Stimulated activated CD4-positive, alpha-beta T cell treated with anti-CD3 and anti-CD28 coated beads, Interleukin-12 subunit alpha, Interleukin-12 subunit beta, amount 100 ng/mL, for 24 hours (primary cell): ENCODE measurements at places on chromosomes 2 and 18.
A peak's percentile ranks its signal among the peaks of the same experiment; 100 is the strongest.

DNA sequence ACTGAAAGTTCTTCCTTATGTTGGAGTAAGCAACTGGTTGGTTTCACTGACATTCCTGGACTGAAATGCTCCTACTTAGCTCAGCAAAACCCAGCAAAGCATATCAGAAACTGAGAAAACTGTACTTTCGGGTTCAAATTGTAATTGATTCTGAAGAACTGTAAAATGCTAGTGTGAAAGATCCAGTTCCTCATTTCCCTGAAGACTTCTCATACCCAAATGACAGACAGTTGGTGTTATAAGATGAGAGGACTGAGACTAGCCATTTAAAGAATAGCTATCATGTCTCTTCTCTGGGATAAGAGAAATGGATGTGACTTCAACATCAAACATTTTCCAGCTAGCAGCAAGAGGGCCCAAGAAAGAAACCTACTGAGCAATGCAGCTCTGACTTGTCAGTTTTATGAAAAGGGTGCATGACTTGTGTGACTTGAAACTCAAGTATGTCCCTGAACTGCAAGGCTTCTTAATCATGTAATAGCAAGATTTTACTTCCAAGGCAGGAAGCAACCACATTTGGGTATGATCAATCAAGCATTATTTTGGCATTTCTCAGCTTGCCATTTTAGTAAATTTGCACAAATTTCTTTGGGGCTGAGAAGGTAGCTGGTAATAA, 420.3 kb upstream of the MMADHC start:
- no peak for DNase-seq

GRCh38 chr2:167103028-167103756, 214.9 kb downstream of the XIRP2 start:
- no peak for DNase-seq

DNA sequence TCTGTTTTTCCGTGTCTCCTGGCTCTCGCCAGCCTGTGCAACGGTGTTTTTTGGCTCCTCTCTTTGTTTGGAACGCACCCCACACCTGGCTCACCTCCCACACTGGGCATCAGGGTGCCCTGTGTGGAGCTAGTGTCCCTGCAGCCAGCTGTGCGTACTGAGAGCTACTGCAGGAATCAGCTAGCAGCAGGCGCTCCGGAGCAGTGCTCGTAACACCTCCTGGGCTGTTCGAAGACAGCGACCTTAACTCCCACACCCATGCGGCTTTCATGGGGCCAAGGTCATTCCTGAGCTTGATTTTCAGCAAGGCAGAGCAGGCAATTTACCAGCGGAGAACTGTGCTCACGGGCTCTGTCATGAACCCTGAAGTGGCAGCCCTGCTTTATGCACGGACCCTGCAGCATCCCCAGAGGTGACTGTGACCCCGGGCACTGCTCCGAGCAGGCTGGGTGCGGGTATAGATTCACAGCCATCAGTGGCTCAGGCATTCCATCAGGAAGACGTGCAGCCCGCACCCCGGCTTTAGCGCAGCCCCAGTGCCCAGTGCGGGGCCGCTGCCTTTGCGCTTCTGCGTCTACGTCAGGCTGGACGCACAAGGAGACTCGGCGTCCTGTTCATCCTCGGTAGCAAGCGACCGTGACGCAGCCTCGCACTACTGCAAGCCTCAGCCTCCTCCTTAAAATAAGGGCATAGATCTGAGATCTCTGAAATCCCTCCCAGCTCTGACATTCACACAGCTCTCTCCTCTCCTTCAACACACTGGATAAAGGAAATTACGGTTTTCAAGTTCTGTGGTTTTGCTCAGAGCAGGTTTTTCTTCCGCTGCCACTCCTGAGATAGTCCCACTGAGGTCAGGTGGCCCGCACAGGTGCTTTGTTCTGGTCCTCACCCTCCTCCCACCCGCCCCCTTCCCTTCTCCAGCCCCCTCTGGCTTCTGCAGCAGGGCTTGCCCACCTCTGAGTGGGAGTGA, 58.2 kb downstream of the ADI1 start:
- no peak for DNase-seq

- no peak for DNase-seq
These were observed 102.2 kb downstream of the SOS1 start for GRCh38 chr2:39018638-39019037.

DNA sequence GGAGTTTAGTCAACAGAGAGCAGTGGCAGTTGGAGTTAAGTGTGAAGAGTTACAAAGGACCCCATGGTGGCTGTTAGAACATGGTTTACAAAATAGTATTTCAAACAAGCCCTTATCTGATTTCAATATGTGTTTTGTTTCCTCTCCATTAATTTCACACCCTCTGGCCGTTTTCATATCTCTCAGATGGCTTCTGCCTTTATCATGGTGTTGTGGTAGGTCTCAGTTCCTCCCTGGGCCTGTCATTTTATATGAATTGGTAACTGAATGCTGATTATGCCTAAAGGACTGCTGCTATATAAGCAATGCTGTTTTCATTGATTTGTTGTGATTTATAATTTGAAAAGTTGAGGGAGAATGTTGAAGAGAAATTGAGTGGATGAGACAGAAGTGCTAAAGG, 686.7 kb downstream of the NYAP2 start:
- DNase-seq: no peak

DNA sequence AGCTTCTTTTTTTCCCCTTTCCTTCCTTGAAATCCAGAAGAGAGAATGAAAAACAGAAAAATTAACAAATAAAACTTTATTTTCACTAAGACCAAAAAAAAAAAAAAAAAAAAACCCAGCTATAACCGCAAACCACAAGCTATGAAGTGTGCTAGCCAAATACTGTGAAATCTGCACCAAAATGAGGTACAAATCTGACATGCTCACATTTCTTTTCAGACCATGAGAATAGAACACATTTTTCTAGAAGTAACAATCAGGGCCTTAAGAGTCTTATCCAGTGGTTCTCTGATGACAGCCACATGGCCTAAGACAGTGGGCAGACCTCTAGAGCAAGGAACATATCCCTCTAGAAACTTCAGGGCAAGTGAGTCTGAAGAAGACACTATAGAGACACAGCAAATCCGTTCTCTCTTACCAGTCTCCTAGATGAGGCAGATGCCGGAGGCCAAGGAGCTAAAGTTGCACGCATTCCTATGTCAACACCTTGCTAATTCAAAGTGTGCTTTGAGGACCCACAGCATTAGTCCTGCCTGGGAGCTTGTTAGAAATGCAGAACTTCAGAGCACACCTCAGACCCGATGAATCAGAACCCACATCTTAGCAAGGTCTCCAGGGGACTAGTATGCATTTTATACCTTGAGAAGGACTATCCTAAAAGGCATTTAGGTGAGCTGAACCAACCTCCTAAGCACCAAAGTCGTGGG, 317.1 kb downstream of the MYCN start:
- no peak for DNase-seq

GRCh38 chr2:8329660-8330622, 351.9 kb upstream of the ID2 start:
- DNase-seq: no peak

DNA sequence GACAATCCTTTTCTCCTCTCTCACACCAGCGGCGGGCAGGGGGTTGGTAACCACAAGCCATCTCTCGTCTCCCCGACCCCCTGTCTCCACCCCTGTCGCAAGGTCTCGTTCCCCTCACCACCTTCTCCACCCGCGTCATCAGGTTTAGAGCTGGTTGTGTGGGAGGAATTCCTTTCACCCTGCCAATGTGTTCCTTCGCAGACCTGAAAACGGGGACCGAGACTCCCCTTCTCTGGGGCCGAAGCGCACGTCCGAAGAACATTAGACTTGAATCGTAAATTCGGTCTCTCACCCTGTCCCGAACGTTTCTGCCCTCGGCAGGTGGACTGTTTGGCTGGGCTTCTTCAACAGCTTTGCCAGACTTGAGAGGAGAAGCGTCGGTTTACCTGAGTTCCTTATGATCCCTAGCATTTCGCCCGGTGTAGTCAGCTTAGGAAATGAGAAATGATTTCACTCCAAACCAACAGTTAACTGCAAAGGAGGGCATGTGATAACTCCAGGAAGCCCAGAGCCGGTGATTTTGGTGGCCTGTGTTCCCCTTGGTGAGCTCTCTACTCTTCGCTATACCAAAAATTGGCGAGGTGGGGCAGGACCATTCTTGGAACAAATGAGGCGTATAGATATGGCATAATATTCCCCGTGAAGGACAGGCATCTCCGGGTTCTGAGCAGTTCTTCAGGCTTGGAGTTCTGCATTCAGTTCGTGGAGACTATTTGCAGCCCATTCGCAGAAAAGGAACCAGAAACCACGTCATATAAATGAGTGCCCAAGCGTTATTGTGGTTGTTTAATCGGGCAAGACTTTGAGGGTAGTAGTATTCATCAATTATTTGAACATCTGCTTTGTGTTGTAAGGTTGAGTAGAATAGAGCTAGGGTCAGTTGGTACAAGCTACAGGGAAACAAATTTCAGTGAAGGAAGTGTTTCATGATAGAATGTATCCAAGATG, 694 bp downstream of the CFAP36 start:
- peak; percentile 28 for DNase-seq

- DNase-seq: peak; percentile 61
These were observed 571 bp downstream of the YWHAQ start for GRCh38 chr2:9630117-9630735.

GRCh38 chr2:234304950-234305349, 191.9 kb downstream of the ARL4C start:
- no peak for DNase-seq

GRCh38 chr2:222900354-222900753, 39.5 kb downstream of the ACSL3 start:
- no peak for DNase-seq

- no peak for DNase-seq
These were observed 520.3 kb downstream of the SOX11 start for GRCh38 chr2:6212491-6212890.

GRCh38 chr2:236702657-236703372, 133.2 kb downstream of the ACKR3 start:
- DNase-seq: no peak

DNA sequence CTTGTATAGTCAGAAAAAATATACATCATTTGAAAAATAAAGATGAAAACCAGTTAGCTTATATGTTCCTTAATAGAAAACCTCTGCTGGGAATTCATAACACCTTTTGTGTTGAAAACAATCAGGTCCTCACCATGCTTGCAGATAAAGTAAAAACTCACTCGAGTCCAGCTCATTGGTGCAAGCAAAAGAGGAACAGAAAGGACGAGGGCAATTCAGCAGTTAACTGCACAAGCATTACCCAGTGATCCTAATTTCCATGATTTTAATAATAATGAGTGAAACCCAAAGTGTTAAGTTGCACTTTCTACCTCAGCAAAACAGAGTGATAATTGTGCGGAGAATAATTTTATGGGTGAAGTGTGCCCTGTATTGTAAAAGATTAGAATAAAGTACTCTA, 839.9 kb downstream of the BCL11A start:
- DNase-seq: no peak

GRCh38 chr2:144099780-144100377, 420.0 kb downstream of the ZEB2 start:
- no peak for DNase-seq

DNA sequence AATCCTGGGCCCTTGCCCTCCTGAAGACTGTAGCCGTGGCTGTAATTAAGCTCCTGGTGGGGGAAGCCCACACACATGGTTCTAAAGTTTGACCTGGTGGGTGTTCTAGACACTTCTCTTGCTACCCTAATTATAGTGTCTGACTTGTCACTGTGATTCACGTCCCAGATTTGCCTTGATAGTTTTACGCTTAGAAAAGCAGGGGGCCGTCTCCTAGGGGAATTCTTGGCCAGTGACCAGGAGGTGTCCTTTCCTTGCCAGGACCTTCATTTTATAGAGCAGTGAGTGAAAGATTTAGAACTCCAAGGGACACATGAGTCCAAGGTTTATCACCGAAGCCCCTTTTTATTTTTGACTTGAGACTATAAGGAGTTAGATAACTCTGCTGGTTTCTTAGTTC, 9.0 kb downstream of the TMEM214 start:
- DNase-seq: no peak

GRCh38 chr2:173191601-173192000, 116.0 kb downstream of the MAP3K20 start:
- no peak for DNase-seq

GRCh38 chr18:54957996-54958395, 1.3 kb downstream of the CCDC68 start:
- no peak for DNase-seq

DNA sequence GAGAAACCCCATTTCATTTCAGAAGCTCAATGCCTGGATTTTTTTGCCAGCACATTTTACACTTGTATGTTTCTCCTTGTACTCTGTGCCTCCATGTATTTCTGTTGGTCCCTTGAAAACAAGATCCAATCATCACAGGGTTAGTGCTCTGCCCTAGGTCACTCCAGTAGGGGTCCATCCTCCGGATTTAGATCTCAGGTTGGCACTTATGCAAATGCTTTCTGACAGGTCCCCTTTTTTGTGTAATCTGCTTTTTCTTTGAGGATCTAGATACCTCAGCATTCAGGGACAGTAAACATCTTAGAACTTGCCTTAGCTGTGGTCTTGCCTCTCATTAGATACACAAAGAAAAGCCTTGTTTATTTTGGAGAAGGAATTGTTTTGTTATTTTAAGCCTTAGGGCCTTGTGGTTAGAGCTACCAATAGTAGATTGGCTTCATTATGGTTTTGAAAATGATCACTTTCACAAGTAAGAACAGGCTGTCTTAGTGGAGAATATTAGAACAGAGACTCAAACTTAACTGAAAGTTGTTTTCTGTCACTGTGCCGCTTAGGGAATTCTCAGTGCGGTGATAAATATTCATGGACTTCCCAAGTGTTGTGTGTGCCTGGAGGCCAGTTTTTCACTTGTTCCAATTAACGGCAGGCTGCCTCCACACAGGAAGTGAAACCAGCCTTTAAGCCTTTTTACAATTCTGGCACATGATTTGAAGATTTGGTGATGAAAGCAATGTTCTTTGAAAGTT, 7.8 kb downstream of the MERTK start:
- DNase-seq: no peak

- no peak for DNase-seq
These were observed 19.5 kb upstream of the SLC9A4 start for GRCh38 chr2:102453501-102453900.

- DNase-seq: no peak
These were observed 70.0 kb upstream of the STON1 start for GRCh38 chr2:48459921-48460320.

DNA sequence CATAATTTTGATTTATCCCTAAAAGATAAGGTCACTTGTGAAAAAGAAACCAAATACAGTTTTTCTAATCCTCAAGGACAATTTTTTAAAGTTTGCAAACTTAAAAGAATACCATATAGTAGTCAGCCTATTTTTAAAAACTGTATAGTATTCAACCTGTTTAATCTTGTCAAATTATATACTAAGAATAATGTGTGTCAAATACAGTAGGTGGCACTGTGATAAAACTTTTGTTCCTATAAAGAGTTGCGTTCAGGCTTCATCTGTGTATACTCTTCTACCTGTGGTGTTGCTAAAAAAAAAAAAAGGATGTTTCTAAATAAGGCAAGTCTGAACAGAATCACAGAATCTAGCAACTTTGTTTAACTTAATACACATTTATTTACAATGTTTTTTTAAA, 68.6 kb downstream of the CCDC138 start:
- no peak for DNase-seq

GRCh38 chr2:66517772-66518171, 82.8 kb downstream of the MEIS1 start:
- no peak for DNase-seq

- DNase-seq: no peak
These were observed 32.8 kb downstream of the CYBRD1 start for GRCh38 chr2:171554991-171555615.
